ENCODE measurements at places on chromosomes 3 and 15.
A peak's percentile ranks its signal among the peaks of the same experiment; 100 is the strongest.

DNA sequence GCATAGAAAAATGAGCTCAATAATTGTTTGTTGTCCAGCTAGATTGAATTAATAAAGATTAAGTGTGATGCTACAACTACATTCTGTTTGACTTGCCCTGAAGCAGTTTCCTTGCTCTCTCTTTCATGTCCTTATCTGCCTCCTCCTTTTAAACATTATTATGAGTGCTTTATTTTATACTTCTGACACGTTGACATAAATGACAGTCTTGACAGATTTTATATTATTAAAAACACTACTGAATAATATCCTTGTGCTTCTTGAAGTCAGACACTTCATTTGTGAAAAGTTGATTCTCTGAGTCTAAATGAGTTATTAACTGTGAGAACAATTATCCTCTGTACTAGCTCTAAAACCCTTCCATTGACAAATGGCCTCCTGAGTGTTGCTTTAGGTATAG is 58.2 kb downstream of the PLCL2 start:
- DNase-seq = no peak

DNA sequence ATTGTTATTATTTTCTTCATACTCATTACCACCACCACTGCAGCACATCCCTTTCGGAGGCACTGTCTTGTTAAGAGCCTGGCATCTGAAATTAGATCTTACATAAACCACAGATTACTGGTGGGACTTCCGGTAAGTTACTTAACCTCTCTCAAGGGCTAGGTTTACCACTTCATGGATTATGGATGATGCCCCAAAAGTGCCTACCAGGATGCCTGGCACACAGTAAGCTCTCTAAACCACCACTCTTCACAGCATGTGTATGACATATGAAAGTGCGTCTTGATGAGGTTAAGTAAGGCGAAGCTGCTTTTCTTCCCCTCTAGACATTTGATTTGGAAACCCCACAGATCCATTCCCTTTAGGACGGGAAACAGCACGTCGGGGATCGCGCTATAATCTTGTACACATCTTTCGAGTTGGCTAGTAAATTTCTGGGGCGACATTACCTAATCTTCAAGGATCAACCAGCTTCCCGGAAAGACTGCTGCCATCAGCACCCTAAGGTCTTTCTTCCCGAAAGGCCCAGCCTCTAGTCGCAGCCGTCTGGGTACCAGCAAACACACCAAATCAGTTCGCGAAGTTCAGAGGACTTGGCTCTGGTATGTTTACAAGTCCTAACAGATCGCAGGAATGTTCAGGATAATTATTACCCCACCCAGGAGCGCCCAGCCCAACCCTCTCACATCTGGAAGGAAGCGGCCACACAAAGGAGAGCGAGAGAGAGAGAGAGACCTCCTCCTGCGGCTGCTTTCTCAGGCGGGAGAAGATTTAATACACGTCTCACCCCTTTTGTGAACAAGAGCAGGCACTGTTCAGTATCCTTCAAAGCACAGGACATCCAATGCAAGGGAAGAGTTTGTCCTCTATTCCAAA is 155.1 kb upstream of the FRMD4B start:
- peak; percentile 29 for DNase-seq

DNA sequence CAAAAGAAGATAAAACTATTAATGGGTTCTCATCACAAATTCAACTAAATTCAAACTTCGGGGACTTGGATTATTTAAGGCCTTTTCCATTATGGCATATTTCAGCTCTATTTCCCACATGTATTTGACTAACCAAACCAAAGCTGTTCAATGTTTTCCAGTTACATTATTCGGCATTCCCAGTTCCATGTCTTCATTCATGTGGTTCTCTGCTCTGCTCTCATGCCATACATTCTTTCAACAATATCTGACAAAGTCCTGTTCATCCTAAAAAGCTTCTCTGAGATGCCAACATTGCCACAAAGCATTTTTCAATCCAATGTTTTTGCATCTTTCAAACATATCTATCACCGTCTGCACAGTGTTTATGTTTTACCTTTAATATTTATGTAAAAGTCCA is 141.4 kb downstream of the GREM1 start:
- DNase-seq = no peak

DNA sequence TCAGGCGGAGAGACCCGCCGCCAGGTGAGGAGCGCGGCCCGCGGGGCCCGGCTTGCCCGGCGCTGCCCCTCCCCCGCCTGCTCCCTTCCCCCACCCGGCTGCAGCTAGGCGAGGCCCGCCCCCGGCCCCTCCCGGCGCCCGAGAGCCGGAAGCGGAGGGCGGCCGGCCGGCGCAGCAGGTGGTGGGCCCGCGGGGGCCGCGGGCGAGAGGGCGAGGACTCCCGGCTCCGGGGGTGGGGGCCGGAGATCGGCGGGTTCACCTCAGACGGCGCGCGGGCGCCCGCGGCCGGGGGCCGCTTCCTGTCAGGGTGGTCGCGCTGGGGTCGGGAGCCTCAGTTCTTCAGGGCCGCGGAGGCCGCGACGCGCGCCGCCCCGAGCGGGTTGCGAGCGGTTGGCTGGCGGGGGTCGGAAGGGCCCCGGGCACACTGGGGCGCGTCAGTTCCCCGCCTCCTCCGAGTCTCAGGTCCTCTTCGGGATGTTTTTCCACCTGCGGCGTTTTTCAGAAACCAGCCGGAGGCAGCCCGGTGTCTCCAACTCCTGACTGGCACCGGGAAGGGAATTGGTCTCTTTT is 395 bp downstream of the ZFAND6 start:
- DNase-seq = peak; percentile 47

GRCh38 chr3:49411535-49411967 is 225 bp downstream of the RHOA start:
- peak; percentile 42 for DNase-seq

- DNase-seq = no peak
These were observed 6.5 kb downstream of the DAG1 start for GRCh38 chr3:49476563-49476962.

GRCh38 chr3:75001330-75001729 is 386.9 kb upstream of the CNTN3 start:
- DNase-seq = peak; percentile 56

DNA sequence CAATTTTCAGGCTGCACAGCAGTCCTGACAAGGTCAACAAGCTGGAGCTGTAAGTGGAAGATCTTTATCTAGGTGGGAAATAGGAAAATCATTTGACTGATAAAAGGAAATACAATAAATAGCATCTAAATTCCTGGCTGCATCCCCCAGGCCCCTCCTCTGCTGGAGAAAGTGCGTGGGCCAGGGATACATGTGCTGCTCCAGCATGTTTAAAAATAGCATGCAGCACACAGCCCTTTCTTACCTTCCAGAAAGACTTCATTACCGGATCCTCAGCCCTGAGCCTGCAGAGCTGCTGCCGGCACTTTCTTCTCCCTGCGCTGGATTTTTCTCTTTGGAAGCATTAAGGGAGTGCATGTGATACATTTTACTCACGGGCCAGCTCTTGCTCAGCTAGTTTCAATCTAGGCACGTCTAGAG is 77.3 kb downstream of the HMG20A start:
- DNase-seq = peak; percentile 83

GRCh38 chr3:44883999-44884431 is 9.6 kb downstream of the TGM4 start:
- DNase-seq = no peak

DNA sequence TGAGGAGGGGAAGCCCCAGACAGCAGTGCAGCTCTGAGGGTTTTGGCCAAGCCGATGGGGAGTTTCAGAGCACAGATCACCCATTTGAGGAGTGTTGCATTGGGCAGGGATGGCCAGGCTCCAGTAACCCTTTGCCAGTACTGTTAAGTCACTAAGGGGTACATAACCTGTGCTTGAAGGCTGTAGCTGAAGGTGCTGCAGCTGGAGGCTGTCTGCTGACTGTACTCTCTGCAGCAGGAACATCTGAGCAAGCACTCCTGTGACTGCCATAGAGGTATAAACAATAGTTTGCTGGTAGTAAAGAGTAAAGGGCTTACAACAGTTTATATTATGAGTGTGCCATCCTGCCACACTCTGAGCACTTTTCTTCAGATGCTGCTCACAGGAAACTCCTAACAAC is 297.8 kb downstream of the EPHA3 start:
- DNase-seq = no peak

- DNase-seq = no peak
These were observed 10.8 kb upstream of the SEMA3B start for GRCh38 chr3:50258029-50258680.

- DNase-seq = no peak
These were observed 96.9 kb upstream of the TBL1XR1 start for GRCh38 chr3:177294221-177294620.

Measured in brain (organoid and tissue), 16 donors.